ENCODE measurements at places on chromosomes 5 and 9.

GRCh38 chr5:149719666-149720065 lies 10.4 kb upstream of the PPARGC1B start:
- DNase-seq: no peak

DNA sequence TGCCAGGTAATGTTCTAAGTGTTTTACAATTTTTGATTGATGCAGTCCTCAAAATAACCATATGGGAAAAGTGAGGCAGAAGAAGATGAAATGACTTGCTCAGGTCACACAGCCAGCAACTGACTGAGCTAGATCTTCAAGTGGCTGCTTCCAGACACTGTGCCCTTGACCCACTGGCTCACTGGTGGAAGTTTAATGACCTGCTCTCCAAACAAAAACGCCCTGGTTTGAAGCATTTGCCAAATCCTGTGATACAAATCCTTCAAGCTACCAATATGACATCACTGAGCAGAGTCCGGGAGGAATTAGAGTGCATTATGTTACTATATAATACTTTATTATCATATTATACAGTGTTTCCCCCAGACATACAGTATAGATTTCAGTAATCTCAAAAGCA lies 459.4 kb downstream of the GADD45G start:
- DNase-seq: no peak

GRCh38 chr5:58498340-58498942 lies 7.2 kb downstream of the GAPT start:
- DNase-seq: no peak

GRCh38 chr5:35172533-35172932 lies 57.8 kb downstream of the PRLR start:
- DNase-seq: no peak

DNA sequence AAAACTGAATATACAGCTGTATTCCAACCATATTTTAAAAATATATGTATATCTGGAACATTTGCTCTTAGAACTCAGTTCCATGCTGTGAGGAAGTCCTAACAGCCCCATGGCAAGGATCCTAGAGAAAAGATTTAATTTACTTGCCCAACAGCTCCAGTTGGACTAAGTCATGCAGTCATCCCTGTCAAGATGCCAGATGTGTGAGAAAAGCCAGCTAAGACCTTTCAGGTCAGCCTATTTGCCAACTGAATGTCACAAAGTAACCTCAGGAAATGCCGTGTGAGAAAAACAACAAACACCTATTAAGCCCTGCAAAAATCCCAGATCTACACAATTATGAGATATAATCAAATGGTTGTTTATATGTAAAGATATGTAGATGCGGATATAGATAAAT lies 416.3 kb downstream of the NR2F1-AS1 start:
- DNase-seq: no peak

- no peak for DNase-seq
These were observed 856.6 kb downstream of the MAT2B start for GRCh38 chr5:164361986-164362385.

- DNase-seq: no peak
These were observed 6.8 kb upstream of the CKS2 start for GRCh38 chr9:89304020-89304833.

DNA sequence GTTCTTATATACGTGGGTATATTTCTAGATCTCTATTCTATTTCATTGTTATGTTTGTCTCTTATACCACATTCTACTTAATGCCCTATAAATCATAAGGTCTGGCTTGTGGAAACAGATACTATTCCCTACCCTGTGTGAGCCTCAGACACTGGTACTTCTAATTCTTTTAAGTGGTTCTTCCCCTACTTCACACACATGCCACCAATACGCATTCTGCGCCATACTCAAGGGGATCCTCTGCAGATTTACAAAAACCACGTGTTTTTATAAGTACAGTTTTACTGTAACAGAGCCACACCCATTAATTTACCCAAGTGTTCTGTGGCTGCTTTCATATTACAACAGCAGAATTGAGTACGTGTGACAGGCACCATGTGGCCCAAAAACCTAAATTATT lies 195.6 kb downstream of the SAXO1 start:
- no peak for DNase-seq

DNA sequence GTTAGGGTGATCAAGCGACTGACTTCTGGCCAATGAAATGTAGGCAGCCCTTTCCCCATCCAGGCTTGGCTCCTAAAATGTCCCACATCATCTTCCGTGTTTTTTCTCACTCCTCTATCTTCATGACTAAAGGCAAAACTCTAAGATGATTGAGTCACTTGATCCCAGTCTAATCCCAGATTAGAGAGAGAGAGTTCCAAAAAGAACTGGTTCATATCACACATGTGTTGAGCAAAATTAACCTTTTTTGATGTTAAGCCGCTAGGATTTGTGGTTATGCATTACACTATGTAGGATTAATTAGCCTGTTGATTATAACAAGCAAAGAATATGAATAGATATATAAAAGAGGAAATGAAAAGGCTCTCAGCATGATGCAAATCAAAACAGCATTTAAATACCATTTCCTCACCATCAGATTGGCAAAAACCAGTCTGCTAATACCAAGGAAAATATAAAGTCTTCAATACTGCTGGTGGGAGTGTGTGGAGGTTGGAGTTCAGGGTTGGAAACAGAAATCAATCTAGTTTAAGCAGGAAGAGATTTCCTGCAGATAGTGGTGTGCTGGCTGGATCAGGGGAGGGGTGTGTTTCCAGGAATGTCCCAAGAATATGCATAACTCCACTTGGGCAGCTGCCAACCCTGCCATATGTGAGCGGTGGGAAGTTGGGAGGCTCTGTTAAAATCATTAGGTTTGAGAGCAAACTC lies 187.6 kb upstream of the S1PR3 start:
- DNase-seq: no peak

DNA sequence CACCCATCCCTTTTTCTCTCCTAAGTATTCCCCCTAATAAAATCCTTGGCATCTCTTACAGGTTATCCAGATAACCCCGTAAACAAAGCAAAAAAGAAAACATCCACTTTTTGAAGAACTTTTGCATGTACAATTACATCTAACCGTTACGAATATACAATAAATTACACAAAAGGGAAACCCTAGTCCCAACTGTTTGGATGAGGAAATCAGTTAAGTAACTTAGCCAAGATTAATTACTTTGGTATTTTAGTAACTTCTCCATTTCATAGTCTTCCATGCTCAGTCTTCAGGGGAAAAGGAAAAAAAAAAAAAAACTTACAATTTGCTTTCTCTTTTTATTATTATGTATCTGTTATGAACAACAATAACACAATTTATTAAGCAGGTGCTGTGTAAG lies 212.9 kb downstream of the ACTL7B start:
- DNase-seq: no peak

DNA sequence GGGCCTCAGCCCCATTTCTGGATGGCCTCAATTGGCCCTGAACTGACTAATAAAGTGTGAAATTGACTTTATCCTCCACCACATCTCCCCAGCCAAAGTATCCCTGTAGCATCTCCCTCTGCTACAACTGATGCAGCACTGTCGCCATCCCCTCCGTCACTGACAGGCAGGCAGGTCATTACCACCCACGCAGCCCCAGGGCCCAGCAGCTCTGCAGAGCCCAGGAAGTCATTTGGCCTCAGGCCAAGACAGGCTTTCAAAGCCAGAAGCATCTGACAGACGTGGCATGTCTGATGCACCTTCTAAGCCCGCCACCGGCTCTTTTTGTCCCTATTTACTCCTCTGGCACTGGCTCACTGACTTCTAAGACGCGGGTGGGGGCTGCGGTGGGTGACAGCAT lies 65.3 kb downstream of the ARHGEF37 start:
- DNase-seq: no peak

- DNase-seq: no peak
These were observed 269.9 kb downstream of the CDK5RAP2 start for GRCh38 chr9:120310035-120310434.

DNA sequence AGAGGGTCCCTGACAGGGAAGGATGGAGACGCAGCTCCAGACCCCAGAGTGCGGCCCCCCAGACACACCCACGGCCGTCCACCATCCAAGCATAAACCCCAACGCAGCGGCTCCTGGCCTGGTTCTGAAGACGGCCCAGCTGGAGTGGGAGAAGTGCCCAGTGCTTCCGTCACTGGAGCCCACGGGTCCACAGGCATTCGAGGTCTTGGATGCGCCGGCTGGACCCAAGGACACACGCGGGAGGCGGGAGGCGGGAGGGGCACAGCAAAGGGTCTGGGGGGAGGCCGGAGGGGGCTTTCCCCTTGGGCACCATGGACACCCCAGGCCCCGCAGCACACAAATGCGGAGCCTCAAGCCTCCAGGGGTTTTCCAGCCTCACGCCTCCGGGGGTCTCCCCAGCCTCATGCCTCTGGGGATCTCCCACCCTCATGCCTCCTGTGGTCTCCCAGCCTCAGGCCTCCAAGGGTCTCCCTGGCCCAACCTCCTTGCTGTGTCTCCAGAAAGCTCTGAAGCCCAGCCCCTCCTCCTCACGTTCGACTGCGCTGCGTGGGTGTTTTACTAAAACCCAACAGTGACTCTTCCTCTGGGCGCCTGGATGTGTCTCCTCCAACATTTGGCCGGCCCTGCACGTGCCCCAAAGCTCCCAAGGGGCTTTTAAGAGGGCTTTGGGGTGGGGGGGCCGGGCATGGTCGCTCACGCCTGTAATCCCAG lies 15.2 kb downstream of the EXD3 start:
- no peak for DNase-seq

GRCh38 chr5:91156242-91156641 lies 226.9 kb downstream of the ARRDC3 start:
- no peak for DNase-seq

DNA sequence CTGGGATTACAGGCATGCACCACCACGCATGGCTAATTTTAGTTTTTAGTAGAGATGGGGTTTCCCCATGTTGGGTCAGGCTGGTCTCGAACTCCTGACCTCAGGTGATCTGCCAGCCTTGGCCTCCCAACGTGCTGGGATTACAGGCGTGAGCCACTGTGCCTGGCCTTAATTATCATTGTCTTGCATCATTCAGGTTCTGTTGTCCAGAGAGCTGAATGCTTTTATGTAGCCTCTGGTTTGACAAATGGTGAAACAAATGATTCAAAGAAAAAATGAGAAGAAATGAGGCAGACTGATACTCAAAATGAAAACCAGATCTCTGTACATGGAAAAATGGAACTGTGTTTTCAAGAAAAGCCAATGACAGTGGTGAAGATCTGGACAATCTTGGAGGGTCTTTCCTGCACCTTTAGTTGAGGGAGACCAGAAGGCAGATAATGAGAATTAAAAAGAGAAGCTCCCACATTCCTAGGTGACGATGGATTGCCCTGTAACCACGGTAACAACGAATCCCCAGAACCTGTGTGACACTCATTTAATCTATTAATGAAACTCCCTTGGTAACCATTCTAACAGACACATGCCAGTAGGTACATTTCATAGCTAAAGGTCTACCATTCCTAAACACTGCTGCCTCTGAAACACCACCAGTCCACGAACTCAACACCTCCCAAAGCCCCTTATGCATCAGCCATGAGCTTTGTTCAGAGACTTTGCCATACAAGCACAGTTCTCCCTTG lies 1.6 kb downstream of the TEX48 start:
- no peak for DNase-seq

GRCh38 chr9:92632641-92633040 lies 37.3 kb downstream of the IPPK start:
- DNase-seq: no peak

- no peak for DNase-seq
These were observed 315.0 kb upstream of the PIK3R1 start for GRCh38 chr5:67900514-67900913.

GRCh38 chr9:123356851-123357742 lies 1.1 kb downstream of the CRB2 start:
- DNase-seq: no peak

GRCh38 chr5:38168029-38168428 lies 90.3 kb upstream of the EGFLAM start:
- DNase-seq: no peak

GRCh38 chr5:75034137-75034739 lies 18.1 kb downstream of the GCNT4 start:
- no peak for DNase-seq

GRCh38 chr5:168793841-168794837 lies 215.0 kb upstream of the PANK3 start:
- no peak for DNase-seq

DNA sequence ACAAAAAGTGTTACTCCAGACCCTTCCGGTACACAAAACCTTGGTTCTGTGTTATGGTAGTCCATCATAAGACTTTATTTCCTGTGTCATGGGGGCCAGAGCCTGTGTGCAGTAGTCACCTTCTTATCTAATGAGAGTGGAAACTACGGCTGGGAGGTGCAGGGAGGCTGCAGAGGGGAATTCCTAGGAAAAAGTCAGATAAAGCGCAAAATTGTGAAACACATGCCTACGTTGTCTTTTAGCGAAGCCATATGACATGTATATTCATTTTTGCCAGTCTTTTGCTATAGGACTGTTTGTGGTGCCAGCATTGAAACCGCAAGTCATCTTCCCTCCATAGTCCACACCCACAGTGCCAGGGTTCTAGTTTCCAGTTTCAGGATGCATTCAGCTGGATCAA lies 80.7 kb downstream of the PPARGC1B start:
- no peak for DNase-seq

- no peak for DNase-seq
These were observed 8.2 kb downstream of the AP3B1 start for GRCh38 chr5:78286290-78286689.

DNA sequence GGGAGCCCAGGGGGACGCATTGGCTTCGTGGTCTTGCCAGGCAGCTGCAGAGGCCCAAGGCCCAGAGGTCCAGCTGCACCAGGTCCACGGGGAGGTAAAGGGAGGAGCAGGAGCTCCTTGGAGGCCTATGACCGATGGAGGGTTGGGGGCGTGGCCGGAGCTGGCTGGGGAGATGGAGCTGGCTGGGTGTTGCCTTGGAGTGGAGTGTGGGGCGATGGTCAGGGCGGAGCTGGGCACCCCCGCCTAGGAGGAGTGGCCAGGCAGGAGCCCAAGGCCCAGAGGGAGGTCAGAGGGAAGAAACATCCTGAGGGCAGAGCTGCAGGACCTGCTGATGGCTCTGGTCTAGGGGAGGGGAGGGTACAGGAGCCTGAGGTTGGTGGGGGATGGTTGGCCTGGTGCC lies 44.6 kb downstream of the KCNT1 start:
- DNase-seq: no peak

DNA sequence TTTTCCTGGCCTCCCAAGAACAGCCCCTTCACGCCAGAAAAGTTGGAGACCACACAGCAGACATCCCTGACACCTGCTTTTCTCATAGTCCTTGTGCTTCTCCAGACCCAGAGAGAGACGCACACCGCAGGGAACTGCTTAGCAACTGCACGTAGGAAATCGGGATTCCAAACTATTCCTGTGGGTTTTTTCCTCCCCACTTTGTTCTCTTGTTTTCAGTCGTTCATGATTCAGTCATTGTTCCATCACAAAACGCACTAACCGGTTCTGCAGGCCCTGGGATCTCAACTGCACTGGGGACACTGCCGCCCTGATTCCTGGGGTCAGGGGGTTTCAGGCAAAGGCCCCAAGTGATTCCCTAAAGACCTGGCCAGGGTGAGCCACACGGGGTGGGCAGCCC lies 588.0 kb upstream of the KLF4 start:
- no peak for DNase-seq

DNA sequence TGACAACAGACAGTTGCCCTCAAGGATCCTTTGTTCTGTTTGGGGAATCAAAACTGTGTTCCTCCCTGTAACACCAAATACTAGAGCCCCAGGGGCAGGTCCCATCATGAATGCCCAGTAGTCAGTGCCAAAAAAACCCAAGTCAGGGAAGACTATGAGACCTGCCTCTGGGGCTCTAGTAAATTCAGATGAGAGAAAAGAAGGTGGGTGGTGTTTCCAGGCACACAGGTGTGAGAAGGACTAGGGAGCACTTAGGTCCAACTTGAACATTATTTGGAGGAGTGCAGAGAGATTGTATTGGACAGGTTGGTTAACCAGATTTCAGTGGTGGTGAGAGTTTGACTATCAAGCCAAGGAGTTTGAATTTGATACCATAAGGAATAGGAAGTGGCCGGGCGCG lies 52.0 kb downstream of the SLC22A5 start:
- DNase-seq: no peak

All from stimulated activated CD8-positive, alpha-beta memory T cell treated with anti-CD3 and anti-CD28 coated beads, Interleukin-2, amount 100 ng/mL, for 1 hour (primary cell).